ENCODE measurements at places on chromosomes 5 and 9.

DNA sequence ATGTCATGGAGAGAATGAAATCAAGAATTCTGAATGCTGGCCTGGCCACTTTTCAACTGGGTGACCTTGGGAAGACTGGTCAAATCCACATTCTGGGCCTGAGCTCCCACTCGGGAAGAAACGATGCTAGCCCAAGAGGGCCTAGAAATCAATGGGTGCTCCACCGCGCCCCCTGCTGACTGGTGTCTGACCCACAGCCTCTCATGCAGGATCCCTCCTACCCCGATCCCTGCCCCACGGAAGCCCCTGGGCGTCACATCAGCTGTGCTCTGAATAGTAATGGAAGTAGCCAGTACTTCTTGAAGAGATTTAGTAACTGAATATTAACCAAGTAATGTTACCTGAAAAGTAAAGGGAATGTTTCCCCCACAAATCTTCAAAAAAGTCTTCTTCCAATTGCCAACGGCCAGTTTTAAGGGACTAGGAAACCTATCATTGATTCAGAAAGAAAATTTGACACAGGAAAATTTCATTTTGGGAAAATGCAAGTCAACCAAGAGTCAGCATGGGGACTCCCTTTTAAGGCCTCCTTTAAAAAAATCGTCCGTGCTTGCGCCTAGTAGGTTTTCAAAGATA, 43.9 kb downstream of the CRB2 start:
- no peak for DNase-seq

DNA sequence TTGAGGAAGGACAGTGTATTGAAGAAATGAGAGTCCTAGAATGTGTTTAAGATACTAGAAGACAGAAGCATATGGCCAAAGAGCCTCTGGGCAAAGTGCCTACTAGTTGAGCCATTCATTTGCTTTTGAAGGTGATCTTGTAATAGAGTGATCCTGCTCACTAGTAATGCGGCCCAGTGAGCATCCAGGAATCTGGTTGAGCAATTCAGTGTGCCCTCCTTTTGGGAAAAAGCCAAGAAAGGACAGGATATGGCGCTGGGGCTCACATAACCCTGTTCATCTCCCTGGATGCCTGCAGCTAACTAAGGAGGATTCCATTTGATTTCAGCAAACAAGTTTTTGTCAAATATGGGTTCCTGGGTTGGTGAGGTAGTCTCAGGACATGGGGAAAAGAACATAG, 16.3 kb downstream of the ADAM19 start:
- no peak for DNase-seq

DNA sequence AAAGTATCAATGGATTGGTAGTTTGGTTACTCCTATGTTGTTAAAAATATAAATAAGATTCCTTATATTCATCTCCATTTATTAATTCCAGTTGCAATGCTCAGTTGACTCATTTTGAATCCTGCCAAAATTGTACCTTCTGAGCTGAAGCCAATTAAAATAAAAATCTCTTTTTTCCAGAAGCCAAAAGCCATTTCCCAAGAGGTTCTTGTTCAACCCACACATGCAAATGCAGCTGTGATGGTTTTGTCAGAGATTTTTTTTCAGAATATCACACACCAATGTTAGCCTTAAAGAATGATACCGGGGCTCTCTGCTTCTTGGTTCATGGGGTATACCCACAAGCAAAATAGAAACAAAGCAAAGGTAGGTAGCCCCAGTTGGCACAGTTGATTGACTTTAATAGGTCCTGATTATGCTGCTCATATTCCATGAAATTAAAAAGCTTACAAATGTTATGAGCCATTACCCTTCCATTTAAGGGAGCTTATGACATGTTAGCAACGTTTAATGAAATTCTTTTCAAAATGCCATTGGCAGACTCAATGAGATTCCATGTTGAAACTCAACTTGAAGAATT, 208.0 kb downstream of the SGCD start:
- no peak for DNase-seq

DNA sequence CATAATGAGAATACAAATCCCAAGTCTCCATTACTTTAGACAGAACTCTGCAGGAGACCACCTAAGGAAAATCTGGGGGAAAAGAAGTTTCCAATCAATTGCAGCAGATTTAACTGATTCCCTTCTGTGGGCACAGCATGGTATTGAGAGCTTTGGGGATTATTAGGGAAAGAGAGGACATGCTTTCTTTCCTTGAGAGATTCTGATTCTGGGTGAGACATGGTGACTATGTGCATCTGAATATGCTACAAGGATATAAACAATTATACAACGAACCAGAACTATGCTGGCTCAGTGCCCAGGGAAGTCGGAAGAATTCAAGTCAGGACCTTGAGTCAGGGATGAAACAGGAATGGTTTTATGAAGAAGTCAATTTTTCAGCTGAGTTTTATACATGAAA, 183.7 kb downstream of the PDE4D start:
- no peak for DNase-seq

DNA sequence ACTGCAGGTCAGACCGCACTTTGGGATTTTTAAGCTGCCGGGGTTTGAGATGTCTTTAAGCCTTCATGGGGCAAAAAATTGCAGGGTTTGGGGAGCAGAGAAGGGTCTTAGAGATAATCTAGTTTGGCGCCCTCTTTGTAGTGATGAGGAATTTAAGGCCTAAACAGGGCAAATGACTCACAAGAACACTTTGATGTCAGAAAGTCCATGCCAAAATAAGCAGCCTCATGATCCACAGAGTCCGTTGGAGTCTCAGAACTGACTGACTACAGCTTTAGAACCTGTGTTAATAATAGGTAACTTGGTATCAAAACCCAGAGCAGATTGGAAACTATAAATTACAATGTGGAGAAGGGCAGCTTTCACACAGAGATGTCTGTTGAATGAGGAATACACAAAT, 35.9 kb upstream of the PTGS1 start:
- DNase-seq: no peak

DNA sequence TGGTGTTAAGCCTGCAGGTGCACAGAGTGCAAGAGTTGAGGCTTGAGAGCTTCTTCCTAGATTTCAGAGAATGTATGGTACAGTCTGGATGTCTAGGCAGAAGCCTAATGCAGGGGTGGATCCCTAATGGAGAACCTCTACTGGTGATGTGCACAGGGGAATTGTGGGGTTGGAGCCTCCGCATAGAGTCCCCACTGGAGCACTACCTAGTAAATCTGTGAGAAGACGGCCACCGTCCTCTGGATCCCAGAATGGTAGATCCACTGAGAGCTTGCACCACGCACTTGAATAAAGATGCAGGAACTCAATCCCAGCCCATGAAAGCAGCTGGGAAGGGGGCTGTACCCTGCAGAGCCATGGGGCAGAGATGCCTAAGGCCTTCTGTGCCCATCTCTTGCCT, 699.4 kb upstream of the FAM174A start:
- no peak for DNase-seq

DNA sequence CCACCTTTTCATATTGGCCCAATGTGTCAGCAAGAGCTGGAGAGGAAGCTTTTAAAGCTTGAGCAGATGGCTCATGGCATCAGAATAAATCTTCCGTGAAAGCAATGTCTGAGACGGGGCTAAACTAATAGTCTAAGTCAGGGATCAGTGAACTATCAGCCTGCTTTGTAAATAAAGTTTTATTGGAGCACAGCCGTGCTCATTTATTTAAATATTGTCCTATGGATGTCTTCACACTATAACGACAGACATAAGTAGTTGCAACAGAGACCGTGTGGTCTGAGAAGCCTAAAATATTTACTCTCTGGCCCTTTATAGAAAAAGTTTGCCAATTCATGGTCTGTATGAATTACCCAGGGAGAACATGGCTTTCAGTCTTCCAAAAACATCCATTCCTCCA, 85.6 kb upstream of the SLC44A1 start:
- no peak for DNase-seq

DNA sequence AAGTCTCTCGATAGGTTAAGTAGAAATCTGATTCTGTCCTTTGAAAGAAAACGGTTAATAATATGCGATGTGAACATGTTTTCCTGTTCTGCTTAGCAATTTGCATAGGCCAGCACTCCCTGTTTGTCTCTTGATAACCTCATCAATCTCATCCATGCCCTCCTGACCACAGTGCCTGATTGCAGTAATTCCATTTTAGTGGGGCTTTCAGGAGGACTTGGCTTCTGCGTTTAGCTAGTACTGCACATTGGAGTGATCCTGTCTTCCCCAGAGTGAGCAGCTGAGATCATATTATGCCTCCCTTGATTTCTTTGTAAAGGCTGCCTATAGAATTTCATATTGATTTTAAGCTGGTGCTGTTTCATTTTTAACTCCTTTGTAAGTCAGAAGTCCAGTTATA, 335.9 kb upstream of the ISL1 start:
- no peak for DNase-seq

GRCh38 chr9:71001780-71002386, 119.5 kb downstream of the TRPM3 start:
- no peak for DNase-seq

DNA sequence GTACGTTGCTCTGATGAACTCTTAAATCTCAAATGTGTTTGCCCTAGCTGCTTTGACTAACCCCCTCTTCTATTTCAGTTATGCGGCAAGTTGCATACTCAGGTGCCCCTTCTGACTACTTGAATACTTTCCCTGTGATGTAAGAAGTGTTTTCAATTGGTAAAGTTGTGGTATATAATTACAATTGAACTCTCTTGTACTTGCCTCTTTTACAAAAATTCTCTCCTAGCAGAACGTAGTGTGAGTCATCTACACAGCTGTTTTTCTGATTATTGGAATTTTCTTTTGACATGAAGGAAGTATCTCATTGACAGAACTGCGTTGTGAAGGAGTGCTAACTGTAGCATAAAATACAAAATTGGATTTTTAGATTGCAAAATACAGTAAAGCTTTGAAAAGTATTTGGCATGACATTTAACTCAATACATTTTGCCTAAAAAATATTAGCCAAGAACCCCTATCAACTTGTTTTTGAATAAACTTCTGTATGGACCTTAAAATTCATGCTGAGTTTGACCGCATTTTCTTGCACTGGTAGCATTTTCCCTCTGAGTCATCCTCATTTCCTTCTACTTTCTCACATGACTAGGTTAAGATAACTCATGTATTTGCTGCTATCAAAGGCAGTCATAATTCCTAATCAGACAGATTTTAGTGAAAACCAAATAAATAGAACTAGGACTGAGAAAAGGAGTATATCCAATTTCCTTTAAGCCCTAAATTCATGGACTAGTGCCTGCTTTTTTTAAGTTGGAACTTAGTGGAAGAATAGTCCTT, 6.3 kb downstream of the CRHBP start:
- DNase-seq: no peak

Data from activated CD8-positive, alpha-beta memory T cell treated with anti-CD3 and anti-CD28 coated beads for 1 hour (primary cell).